ENCODE measurements at places on chromosomes 5 and 9.

GRCh38 chr5:2433086-2433485 is 318.4 kb downstream of the IRX2 start:
- DNase-seq, result no peak

GRCh38 chr5:83864652-83865051 is 144.0 kb upstream of the HAPLN1 start:
- DNase-seq, result no peak

DNA sequence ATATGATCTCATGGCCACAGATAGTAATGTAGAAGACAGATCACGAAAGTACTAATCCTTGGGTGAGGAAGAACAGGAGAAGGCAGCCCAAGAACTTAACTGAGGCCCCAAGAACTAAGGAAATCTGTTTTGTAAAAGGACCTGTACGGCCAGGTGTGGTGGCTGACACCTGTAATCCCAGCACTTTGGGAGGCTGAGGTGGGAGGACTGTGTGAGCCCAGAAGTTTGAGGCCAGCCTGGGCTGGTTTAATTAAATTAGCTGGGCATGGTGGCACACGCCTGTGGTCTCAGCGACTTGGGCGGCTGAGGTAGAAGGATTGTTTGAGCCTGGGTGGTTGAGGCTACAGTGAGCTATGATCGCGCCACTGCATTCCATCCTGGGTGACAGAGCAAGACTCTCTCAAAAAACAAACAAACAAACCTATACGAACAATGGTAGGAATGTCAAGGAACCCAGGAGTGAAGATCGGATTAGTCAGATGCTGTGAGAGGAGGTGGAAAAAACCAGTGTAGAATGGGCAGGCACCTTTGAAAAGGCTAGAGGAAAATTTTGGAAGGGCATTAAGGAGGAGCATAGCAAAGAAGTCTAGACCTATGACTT is 283.8 kb upstream of the DMRT1 start:
- DNase-seq, result no peak

- DNase-seq, result no peak
Measured at GRCh38 chr9:100084128-100084453, 14.7 kb downstream of the ERP44 start.
